NCI-H2171 treated with DMSO at 0.1 percent for 48 hours (cell line): ENCODE measurements at places on chromosomes 2 and 18.

DNA sequence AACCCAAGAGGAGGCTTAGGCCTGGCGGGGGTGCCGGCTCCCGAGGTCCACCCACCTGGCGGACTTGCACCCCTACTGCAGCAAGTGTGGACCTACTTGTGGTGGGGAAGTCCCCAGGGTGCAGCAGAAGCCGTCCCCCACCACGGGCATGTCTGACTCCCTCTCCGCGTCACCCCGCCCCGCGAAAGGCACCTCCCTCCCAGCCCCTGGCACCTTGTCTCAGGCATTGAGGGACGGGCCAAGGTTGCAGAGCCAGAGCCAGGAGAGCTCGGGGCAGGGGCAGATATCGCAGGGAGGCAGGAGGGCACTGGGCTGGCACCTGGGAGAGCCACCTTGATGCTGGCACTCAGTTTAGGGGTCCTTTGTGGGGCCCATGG, 19.0 kb downstream of the CROCC2 start:
- DNase-seq, result no peak

DNA sequence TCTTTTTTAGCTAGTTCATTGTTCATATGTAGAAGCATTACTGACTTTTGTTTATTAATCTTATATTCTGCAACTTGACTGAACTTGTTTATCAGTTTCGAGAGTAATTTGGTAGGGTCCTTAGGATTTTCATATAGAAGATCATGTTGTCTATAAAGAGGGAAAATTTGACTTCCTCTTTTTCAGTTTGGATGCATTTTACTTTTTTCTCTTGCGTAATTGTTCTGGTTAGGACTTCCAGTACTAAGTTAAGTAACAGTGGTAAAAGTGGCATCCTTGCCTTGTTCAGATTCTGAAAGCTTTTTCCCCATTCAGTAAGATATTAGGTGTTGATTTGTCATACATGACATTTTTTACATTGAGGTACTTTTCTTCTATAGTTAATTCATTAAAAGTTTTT, 726.0 kb downstream of the KCNJ3 start:
- no peak for DNase-seq

DNA sequence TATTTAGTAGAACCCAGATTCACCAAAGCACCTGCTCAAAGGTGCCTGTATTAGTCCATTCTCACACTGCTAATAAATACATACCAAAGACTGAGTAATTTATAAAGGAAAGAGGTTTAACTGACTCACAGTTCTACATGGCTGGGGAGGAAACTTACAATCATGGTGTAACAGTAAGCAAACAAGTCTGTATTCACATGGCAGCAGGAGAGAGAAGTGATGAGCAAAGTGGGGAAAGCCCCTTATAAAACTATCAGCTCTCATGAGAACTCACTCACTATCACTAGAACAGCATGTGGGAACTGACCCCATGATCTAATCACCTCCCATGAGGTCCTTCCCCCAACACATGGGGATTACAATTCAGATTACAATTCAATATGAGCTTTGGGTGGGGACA, 28.0 kb upstream of the DDX18 start:
- DNase-seq, result no peak

DNA sequence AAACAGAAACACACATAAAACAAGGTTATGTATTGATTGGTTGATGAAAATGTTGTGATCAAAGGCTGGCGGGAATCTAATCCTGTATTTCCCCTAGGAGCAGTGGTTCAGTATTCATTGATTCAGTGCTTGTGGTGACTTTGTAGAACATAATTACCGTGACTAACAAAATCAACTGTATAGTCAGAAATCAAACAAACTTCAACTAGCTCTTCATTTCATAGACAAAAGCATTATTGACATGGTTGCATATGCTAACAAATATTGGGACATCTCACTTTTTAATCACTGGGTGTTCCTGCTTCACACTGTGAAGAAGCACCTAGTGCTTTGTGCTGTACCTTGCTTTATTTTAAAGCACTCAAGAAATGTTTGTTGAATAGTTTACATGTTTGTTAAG, 41.4 kb downstream of the USP14 start:
- no peak for DNase-seq

DNA sequence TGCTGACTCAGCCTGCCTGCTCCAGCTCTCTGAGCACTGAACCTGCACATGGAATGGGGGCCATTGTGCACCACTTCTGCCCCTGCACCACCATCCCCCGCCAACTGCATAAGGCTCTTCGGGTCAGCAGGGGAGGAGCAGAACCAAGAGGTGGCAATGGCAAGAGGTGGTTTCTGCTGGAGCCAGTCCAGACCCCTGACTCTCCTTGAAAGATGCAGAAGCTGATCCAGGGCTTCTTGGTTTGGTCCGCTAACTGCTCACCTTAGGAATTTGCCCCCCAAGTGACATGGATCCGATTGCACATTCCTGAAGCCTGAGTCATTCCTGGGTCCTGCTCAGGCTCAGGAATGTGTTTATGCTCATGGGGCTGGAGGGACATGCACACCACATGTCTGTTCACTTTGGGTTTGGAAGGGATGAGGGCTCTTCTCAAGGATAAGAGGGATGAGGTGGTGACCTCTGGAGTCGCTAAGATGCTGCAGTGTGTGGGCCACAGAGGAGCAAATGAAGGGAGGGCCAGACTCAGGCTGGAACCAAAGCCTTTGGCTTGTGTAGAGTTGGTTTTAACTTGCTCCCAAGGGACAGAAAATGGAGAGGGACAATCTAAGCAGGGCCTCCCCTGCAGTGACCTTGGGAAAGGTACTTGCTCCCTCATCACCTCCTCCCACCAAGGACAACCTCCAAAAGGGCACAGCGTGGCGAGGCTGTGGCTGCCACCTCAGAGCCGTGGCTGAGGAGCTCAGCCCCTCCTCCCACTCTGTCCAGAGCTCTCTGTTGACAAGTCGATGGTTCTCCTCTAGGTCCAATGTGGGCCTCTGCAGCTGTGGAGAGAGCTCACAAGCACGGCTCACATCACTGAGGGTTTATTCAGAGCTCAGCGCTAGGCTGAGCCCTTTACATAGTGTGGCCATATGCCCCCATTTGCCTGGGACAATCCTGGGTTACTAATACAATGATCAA, 66.2 kb downstream of the HS1BP3 start:
- DNase-seq, result no peak

DNA sequence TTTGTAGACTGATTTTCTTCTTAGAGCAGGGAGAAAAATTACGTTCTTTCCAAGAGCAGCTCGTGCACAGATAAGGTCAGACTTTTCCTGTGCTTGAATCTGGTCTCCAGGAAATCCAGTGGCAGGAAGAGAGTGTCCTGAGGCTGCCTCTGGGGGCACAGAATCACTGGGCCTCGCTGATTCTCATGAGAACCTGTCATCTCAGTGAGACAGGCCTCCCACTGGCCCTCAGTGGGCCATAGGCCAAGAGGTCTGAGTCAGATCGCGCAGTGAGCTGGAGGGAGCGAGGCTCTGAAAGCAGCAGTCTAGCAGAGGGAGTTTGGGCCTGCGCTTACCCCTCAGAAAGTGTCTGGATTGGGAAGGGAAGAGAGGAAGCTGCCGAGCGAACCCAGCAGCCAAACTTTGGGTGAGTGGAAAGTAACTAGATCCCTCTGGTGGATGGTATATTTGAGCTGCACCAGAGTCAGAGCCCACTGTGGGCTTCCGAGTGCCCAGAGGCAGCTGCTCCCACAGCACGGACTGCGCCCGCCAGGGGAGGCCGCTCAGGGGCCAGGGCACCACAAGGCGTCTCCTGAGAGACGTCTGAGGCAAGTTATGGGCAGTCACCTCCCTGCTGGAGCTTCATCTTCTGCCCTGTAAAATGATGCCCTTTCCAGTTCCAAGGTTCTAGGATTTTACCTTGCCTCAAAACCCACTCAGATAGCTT, 8.2 kb downstream of the GDF7 start:
- DNase-seq, result no peak

DNA sequence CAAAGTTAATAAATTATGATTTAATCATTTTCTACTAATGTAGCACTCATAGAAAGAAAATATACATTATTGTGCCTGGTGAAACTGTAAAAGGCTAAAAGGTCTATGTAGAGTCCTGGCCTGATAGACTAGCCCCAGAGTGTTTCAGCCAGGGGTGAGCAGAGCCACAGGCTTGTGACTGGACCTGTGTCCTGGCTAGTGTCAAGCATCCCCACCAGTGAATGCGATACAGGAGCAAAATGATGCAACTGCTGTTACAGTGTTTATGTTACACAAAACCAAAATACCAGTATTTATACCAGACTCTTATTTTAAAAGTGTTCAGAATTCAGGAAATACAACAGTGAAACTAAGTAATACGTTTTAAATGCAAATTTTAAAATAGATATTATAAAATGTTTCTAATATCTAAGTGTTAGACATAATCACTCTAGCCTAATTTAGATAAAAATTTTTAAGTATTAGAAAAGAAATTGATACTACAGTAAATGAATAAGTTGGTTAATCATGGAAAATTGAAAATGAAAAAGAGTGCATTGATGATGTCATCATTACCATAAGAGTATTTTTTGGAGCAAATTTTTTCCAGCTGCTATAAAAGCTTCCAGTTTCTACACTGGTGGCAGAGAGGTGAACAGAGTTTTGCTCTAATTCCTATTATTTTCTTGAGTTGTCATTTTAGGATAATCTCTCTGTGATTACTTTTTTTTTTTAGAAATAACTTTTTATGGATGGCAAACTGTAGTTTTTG, 6.2 kb upstream of the TSPYL6 start:
- DNase-seq, result no peak

- no peak for DNase-seq
Measured at GRCh38 chr2:239226677-239227581, 173.9 kb downstream of the HDAC4 start.

GRCh38 chr2:143083636-143084035, 45.6 kb upstream of the ARHGAP15 start:
- DNase-seq, result no peak

- no peak for DNase-seq
Measured at GRCh38 chr2:86671337-86671981, 47.8 kb upstream of the RNF103 start.

- no peak for DNase-seq
Measured at GRCh38 chr2:227720680-227721079, 2.9 kb upstream of the SLC19A3 start.

- DNase-seq, result no peak
Measured at GRCh38 chr2:173053043-173053699, 22.5 kb upstream of the MAP3K20 start.

GRCh38 chr2:7007846-7008741, 90.9 kb downstream of the RNF144A start:
- DNase-seq, result no peak

GRCh38 chr2:69594341-69594740, 49.2 kb downstream of the AAK1 start:
- no peak for DNase-seq
